Stimulated activated naive CD4-positive, alpha-beta T cell (primary cell): ENCODE measurements at places on chromosomes 6 and 20.

- no peak for DNase-seq
These were observed 52.7 kb upstream of the ELMO2 start for GRCh38 chr20:46458866-46459750.

- DNase-seq = no peak
These were observed 144.7 kb upstream of the ZNF217 start for GRCh38 chr20:53738039-53738944.

- DNase-seq = no peak
These were observed 104.9 kb downstream of the OGFRL1 start for GRCh38 chr6:71393471-71393870.

GRCh38 chr20:4256874-4257273 lies 241.5 kb upstream of the RNF24 start:
- no peak for DNase-seq

- DNase-seq = no peak
These were observed 317.3 kb downstream of the DOK5 start for GRCh38 chr20:54792688-54793087.

- DNase-seq = no peak
These were observed 188.2 kb upstream of the SSTR4 start for GRCh38 chr20:22846863-22847262.

GRCh38 chr20:63007360-63007645 lies 539 bp upstream of the BHLHE23 start:
- no peak for DNase-seq

GRCh38 chr6:70258483-70258882 lies 44.4 kb downstream of the COL9A1 start:
- DNase-seq = no peak

DNA sequence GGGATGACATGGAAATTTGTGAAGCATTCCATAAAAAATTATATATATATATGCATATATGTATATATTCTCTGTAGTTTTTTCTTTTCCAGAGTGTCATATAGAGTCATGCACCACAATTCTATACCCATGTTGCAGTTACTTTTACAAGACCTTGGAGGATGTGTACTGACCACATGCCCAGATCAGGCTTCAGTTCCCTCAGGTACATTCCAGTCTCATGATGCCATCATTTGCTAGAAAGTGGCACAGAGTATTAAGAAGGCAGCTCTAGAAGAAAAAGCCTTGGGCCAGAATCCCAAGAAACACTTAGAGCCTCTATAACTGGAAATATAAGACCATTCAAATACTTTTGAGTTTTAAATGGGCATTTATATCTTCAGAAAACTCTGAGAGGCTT lies 685.5 kb upstream of the FLRT3 start:
- DNase-seq = no peak

DNA sequence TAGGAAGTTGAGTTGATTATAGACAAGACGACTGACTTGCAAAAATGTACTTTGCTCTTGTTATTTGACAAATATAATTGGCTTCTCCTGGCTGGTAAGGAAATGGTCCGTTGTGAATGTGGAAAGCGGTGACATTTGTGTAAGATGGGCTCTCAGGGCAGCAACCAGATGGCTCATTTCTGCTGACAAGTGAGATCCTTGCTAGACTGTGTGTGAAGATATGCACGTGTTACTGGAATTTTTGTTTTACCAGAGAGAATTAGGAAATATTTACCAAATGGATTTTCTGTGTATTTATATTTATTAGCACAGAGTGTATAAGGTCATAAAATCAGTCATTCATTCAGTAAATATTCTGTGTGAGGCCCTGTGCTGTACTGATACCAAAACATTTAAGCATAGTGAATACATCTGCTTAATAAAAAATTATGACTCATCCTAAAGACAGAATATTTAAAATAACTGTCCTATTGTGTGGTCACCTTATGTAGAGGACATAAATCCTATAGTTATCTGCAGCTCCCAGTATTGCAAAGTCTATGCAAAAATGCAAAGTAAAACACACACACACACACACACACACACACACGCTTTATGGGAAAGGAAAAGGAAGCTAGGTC lies 109.9 kb upstream of the ASF1A start:
- no peak for DNase-seq

DNA sequence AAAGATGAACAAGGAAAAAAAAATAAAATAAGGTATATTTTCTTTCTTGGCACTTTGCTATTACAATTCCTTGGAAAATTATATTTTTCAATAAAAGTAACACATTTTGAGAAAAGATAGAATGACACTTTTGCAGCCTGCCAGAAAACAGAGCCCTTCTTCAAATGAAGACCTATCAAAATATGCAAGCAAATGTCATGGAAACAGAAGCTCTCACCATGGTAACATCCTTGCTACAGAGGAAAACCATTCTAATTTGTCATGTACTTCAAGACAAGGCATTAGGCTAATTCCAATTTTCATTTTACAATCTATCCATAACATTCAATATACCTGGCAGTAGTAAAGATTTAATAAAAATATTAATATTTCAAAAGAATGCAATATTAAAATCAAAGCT lies 177.9 kb downstream of the RNGTT start:
- DNase-seq = no peak

DNA sequence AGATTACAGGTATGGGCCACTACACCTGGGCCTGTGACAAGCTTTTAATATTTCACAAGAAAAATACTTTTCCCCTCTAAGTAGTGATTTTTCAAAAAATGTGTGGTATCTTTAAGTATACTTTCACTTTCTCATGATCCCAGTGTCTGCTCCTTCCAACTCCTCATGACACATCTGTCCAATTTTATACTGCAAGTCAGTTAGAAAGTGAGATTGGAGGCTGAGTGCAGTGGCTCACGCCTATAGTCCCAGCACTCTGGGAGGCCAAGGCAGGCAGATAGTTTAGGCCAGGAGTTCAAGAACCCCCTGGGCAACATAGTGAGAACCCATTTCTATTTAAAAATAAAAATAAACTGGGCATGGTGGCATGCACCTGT lies 20.2 kb downstream of the PIM1 start:
- DNase-seq = no peak

DNA sequence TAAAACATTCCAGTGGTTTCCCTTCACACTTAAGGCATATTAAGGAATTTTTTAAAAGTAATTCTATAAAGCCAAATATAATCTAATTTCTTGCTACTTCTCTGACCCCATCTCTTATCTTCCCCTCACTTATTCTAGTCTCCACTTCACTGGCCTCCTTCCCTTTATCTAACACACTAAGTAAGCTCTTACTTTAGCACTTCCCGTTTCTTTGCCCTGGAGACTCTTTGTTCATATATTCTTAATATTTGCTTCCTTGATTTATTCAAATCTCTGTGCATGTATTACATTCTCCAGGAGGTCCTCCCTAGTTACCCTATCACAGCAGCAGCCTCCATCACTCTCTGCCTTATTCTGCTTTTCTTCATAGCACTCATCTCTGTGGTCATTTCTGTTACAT lies 20.3 kb downstream of the GTPBP2 start:
- DNase-seq = no peak

DNA sequence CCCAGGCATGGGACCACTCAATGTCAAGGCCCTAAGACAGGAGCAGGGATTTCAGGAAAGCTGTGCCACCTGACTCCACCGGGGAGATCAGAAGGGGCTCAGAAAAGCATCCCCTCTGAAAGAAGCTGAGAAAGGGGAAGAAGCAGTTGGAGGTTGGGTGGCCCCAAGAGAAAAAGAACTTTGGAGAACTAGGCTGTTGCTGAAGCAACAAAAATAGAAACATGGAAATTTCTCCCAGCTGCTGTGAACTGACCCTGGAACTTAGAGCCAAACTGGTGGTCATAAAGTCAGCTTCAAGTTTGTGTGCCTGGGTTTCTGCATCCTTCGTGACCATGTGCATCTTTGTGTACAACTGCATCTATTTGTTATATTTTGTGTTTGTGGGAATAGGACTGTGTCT lies 534.5 kb downstream of the MAFB start:
- no peak for DNase-seq

DNA sequence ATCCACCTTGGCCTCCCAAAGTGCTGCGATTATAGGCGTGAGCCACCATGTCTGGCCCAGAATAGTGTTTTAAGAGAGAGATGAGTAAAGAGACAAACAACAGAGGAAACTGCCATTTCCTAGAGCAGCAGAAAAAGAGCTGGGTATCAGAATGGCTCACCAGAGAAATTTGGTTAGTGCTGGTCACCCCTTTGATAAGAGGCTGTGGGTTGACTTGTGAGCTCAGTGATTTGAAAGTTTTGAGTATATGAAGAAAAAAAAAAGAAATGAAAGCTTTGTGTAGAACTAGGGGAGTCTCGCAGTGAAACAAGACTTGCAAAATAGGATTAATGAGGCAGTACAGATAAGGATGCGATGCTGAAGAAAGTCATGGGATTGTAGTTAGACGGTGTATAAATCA lies 29.6 kb downstream of the MGME1 start:
- no peak for DNase-seq

DNA sequence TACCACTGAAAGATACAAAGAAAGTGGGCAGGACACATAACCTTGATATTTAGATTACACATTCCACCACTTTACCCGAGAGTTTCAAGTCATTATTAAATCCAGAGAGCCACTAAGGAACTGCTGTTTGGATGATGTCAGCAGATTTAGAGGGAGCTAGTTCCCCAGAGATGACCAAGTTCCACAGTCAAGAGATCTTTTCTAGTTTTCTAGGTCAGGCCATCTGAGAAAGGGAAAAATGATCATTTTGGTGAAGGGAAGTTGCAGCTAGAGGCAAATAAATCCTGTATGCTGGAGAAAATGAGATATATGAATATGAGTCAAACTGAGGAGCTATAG lies 147.8 kb downstream of the HS3ST5 start:
- DNase-seq = no peak

DNA sequence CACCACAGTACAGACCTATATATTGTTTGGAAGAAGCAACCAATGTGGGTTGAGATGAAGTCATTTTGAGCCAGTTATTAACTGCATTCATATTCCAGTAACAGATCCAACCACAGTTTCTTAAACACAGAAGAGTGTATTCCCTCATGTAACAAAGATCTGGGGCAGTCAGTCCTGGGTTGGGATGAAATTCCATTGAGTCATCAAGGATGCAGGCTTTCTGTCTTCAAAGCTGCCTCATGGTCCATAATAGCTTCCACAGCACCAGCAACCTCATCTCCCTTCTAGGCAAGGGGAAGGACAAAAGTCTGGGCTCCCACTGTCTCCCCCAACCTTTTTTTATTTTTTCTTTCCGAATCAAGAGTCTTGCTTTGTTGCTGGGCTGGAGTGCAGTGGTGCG lies 2.9 kb upstream of the SOD2 start:
- no peak for DNase-seq

DNA sequence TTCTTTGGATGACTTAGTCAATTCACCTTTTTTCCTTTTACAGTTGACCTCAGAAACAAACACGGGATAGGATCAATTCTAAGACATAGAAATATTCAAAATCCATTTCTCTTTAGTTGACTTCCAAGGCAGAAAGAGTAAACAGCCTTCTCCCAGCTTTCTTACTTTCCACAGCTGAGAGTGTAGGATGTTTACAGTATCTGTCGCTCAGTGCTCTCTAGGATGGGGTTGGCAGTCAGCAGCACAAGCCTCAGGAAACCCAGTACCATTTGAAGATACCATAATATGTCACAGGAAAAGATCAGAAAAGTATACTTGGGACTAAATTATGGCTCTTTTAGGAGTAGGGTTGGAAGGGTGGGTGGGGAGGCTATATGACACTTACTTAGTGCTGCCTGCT lies 88.2 kb downstream of the OGFRL1 start:
- no peak for DNase-seq

DNA sequence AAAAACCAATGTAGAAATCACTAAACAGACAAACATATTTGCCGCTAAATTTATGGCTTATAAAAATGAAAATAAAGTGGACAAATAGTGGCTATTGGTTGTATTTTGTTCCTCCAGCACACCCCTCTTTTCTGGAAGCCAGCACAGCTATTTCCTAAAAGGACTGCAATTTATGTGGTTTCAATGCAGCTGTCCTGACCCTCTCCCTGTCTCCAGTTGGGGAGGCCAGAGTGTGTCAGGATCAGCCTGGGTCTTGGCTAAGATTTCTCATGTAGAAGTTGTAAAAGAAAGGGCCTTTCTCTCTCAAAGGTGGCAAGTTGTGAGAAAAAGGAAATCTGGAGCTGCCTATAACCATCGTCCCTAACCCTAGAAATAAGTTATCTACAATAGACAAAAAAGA lies 165.6 kb downstream of the ALDH8A1 start:
- no peak for DNase-seq

DNA sequence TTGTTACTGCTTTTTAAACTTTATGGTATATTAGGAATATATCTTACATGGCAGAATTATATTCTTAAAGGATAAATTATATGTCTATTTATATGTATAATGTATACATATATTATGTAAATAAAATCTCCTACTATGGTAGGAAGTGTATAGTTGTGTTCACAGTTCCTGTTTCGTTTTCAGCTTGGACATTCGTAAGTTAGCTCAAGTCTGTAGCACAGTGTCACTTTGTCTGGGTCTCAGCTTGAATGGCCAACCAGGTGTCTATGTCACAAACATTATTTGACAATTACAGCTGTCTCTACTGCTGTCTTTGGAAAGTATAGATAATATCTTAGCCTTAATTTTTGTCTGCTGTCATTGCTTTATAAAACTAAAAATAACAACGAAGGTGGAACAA lies 303.9 kb downstream of the CDKAL1 start:
- no peak for DNase-seq

- no peak for DNase-seq
These were observed 1.5 kb downstream of the E2F1 start for GRCh38 chr20:33684533-33685327.

- no peak for DNase-seq
These were observed 68.2 kb downstream of the IRAK1BP1 start for GRCh38 chr6:78935553-78935952.

DNA sequence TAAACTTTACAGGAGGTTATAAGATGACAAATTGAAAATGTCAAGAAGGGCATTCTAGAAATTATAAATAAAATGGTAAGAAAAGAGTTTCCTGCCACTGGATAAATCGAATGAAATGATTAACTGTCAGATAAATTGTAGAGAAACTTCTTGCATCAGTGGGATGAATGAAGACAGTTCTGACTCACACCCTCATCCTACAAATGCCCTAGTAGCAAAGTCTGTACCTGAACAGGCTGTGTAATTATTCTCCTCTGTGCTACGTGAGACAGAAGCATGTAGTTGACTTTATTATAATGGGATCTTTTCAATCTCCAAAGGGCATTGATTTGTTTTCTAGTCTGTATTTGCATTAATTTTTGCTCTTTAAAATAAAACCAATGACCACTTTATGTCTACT lies 47.3 kb downstream of the IYD start:
- DNase-seq = no peak

DNA sequence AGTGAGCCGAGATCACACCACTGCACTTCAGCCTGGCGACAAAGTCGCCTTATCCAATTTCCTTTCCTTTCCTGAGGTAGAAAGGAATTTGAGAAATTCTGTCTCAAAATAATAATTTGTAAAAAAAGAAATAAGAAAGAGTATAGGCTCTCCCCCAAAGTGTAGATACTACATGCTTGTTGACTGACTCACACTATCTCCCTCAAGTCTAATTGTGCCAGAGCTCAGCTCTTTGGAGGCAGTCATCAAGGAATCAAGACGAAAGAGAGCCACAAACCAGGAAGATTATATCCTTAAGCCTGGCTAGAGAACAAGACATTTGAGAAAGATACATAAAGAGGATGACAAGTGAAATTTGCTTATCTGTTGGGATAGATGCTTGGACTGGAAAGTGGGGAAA lies 3.7 kb upstream of the FKBPL start:
- no peak for DNase-seq

- DNase-seq = no peak
These were observed 56.0 kb upstream of the NFATC2 start for GRCh38 chr20:51598556-51598955.
